ENCODE measurements at places on chromosomes 1 and 21. TPM values are rescaled to one million over a fixed set of nuclear protein-coding genes. Genes with fewer than 3 reads are reported as not detected.
A peak's percentile ranks its signal among the peaks of the same experiment; 100 is the strongest.

The CRABP2 gene
- 35.1 TPM for total RNA-seq

The CLCA4 gene
- total RNA-seq: not detected

DNA sequence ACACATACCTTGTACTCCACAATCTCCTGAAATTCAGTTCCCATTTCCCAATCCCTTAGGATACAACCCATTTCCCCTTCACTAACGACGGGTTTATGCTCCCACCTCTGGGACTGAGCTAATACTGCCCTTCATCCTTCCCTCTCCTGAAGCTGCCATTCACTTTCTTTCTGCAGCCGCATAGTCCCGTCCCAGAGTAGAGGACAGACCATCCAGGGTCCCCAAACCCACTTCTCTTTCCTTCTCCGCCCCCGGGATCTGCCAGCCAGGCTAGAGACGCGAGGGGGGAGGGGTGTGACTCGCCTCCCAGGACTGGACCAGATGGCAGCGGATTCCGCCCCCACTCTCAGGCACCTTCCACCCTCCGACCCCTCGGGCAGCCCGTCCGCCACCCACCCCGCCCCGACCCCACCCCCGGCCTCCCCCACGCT lies 679 bp downstream of the ABL2 start:
- peak overlapping the region; percentile 77 for H3K4me3 ChIP-seq
- H3K27me3 ChIP-seq: 0 out of 2 replicates have a peak, but pooled peaks cover 3% of the 10 kb centered on the region
- H3K4me1 ChIP-seq: peaks cover 9% of the 10 kb centered on the region

DNA sequence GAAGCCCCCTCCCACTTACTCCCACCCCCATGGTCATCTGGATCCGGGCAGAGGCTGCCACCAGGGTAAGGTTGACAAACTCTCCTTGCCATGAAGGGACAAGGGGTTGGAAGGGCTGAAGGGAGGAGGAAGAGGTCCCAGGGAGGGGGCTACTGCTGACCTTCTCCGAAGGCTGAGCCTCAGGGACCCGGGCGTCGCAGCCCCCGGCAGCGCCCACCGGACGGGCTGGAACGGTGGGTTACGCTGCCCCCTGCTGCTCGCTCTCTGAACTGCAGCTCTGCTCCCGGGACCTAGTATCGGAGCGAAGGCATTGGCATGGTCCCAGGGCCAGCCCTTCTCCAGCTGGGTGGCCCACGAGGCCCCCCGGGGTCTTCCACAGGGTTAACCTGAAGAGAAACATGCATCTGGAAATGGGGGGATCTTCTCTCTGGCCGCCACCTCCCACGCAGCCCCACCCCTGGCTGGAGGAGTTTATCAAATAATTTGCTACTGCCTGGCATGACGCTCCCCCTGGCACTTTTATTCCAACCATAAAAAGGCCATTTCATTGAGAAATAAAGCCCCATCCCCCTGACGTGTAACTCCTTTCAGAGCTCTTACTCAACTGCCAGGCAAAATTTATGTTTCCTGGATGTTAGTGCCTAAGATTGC lies 70.4 kb upstream of the TARDBP start:
- H3K4me3 ChIP-seq: peak overlapping the region; percentile 37
- peak; percentile 83 for DNase-seq
- peaks cover 5% of the 10 kb centered on the region for H3K4me1 ChIP-seq
- H3K27me3 ChIP-seq: no peaks in the 10 kb centered on the region
- no peaks in the 10 kb centered on the region for H3K36me3 ChIP-seq
- no peak overlapping the region for H3K27ac ChIP-seq

- no peak for DNase-seq
- no peaks in the 10 kb centered on the region for H3K4me1 ChIP-seq
- no peaks in the 10 kb centered on the region for H3K27me3 ChIP-seq
- H3K4me3 ChIP-seq: no peak overlapping the region
Measured at GRCh38 chr1:204530932-204531331, 14.7 kb downstream of the MDM4 start.
